K562 (cell line): ENCODE measurements at places on chromosomes 7 and 10. TPM values are rescaled to one million over a fixed set of nuclear protein-coding genes. Genes with fewer than 3 reads are reported as not detected.

- H3K27me3 ChIP-seq: no peaks in the 10 kb centered on the region
- no peak overlapping the region for H3K27ac ChIP-seq
- H3K4me1 ChIP-seq: peaks cover 9% of the 10 kb centered on the region; the same call in 1 of the 2 replicates
- H3K36me3 ChIP-seq: no peaks in the 10 kb centered on the region
- no peak overlapping the region for H3K4me3 ChIP-seq
Measured at GRCh38 chr10:101609481-101609880, 21.4 kb downstream of the DPCD start.

DNA sequence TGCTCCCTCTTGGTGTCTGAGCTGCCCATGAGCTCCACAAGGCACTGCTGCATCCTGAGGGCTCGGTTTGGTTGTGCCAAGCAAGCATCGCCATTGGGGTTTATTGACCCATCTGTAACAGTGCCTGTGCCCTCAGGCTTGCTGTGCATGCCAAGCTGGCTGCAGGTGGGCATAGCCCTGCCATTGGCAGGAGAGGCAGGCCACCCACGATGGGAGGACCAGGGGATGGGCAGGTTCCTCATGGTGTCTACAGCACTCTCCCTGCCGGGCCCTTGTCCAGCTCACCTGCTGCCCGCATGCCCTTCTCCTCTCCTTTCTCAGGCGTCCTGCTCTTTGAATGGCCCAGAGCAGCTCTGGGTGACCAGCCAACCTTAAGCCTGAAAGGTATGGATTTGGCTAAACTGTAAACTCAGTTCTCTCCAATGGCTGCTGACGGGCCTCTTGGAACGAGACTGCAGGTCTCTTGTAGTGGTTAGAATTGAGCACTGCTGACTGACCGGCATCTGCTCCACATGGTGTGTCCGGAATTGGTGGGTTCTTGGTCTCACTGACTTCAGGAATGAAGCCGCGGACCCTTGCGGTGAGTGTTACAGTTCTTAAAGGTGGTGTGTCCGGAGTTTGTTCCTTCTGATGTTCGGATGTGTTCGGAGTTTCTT, 17.6 kb downstream of the AKR1E2 start:
- peaks cover 33% of the 10 kb centered on the region; the same call in 2 of the 3 replicates for H3K36me3 ChIP-seq
- peaks cover 13% of the 10 kb centered on the region for H3K4me1 ChIP-seq
- no peaks in the 10 kb centered on the region for H3K27me3 ChIP-seq
- H3K4me3 ChIP-seq: no peak overlapping the region
- DNase-seq: no peak

GRCh38 chr10:21926949-21927348, 76.6 kb downstream of the DNAJC1 start:
- H3K4me3 ChIP-seq: no peak overlapping the region
- H3K4me1 ChIP-seq: peaks cover 20% of the 10 kb centered on the region
- no peak for DNase-seq
- H3K36me3 ChIP-seq: no peaks in the 10 kb centered on the region
- no peaks in the 10 kb centered on the region for H3K27me3 ChIP-seq

- DNase-seq: no peak
- H3K4me1 ChIP-seq: no peaks in the 10 kb centered on the region; the same call in 2 of the 3 replicates
- no peak overlapping the region for H3K27ac ChIP-seq
- no peaks in the 10 kb centered on the region for H3K36me3 ChIP-seq
- no peak overlapping the region for H3K4me3 ChIP-seq
Measured at GRCh38 chr10:67864607-67865371, 19.7 kb upstream of the SIRT1 start.

DNA sequence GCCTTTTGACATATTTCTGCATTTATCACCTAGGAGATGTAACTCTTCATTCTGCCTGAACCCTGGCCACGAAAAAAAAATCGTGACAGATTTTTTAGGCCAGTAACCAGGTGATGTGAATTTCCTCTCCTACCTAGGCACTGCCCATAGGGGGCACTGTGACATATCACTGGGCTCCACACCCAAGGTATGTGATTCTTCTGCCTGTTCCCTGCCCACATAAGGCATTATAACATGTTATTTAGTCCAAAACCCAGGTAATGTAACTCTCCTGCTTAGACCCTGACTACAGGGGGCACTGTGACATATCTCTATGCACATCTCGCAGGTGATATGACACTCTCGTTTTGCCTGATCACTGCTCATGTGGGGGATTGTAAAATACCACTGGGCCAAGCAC, 29.5 kb upstream of the ZNF107 start:
- H3K27ac ChIP-seq: no peak overlapping the region
- no peak for DNase-seq
- no peaks in the 10 kb centered on the region for H3K4me1 ChIP-seq
- H3K4me3 ChIP-seq: no peak overlapping the region
- H3K36me3 ChIP-seq: no peaks in the 10 kb centered on the region

- no peak for DNase-seq
- H3K27ac ChIP-seq: no peak overlapping the region
- H3K27me3 ChIP-seq: no peaks in the 10 kb centered on the region
- no peak overlapping the region for H3K4me3 ChIP-seq
- no peaks in the 10 kb centered on the region for H3K36me3 ChIP-seq
- no peaks in the 10 kb centered on the region for H3K4me1 ChIP-seq
Measured at GRCh38 chr10:118590334-118590733, 5.1 kb downstream of the PRLHR start.

DNA sequence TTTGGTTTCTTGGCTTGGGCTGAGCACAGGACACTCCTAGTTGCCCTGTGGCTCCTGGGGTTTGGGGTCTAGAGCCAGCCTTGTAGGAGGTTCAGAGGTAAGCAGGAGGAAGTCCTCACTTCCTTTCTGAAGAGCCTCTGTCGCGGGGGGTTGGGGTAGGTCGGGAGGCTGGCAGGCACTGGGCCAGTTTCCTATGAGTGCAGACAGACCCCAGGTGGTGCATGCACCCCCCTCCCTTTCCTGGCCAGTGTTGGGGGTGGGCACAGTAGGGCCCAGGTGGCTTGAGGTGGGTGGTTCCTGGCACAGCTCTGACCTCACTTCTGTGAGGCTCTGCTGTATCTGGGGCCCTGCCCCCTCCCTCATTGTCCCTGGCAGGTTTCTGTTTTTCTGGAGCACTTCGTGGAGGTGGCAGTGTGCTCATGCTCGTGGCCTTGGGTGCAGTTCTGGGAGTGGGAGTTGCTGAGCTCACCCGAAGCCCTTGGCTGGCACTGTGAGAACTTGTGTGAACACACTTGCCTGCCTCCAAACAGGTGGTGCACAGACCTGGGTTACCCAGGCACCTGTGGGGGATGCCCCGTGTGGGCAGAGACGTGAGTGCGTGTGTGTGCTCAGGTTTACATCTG, 1.8 kb downstream of the PALD1 start:
- no peak overlapping the region for H3K27ac ChIP-seq
- H3K36me3 ChIP-seq: no peaks in the 10 kb centered on the region
- DNase-seq: no peak
- H3K4me3 ChIP-seq: no peak overlapping the region
- peaks cover 62% of the 10 kb centered on the region for H3K27me3 ChIP-seq

DNA sequence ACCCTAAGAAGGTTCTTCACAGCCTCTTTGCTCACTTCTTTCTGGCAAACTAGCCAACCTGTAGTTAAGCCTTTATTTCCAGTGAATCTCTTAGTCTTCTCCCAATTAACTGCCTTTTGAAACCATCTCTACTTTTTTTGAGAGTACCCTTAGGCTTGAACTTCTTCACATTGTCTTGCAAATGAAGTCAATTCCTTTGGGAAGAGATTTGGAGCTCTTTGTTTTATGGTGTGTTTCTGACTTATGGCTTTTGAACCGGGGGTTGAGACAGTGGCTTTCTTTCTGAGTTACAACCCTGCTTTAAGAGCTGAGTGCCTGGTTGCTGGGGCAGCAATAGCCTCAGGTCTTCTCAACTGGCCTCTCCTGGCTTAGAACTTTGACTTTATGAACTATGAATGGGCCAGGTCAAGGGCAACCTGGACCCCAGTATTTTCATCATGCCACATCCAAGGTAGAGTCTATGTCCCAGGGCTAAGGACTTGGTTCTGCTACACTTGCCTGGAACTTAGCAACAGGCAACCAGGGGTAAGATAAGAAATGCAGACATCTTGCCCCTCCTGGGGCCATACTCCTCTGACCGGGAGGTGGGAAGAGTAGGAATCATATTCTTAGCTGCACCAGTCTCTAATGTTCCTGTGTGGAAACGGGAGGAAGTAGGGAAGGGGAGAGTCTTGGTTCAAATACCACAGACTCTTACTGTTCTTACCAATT, 53.0 kb downstream of the SP4 start:
- DNase-seq: no peak
- H3K36me3 ChIP-seq: no peaks in the 10 kb centered on the region
- H3K27me3 ChIP-seq: no peaks in the 10 kb centered on the region

DNA sequence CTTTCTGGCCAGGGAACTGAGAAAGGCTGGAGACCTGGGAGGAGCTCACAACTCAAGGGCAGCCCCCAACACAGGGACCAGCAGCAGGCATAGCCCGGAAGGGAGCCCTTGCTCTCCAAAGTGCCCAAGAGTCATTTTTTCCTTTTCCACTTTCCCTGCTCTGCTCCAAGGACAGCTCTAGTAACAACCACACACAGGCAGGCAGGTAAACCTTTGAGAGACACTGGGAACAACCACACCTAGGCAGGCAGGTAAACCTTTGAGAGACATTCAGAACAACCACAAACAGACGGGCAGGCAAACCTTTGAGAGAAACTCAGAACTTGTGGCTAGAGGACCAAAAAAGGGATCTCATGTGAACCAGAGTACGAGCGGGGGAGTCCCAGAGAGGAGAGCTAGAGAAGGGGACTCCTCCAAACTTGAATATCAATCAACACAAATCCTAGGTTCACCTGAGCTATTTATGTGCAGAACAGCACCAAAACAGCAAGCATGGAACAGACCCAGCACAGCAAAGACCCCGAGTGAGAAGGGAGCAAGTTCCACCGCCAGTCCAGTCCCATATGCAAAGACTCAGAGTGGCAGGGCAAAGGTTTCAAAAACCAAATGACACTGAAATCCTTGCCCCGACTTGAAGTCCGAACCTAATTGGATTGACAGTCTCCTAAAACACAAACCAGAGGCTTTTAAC, 33.6 kb upstream of the GUSB start:
- no peaks in the 10 kb centered on the region; the same call in 1 of the 2 replicates for H3K4me1 ChIP-seq
- H3K4me3 ChIP-seq: no peak overlapping the region
- no peak for DNase-seq
- H3K27me3 ChIP-seq: peaks cover 11% of the 10 kb centered on the region; the same call in 1 of the 3 replicates

DNA sequence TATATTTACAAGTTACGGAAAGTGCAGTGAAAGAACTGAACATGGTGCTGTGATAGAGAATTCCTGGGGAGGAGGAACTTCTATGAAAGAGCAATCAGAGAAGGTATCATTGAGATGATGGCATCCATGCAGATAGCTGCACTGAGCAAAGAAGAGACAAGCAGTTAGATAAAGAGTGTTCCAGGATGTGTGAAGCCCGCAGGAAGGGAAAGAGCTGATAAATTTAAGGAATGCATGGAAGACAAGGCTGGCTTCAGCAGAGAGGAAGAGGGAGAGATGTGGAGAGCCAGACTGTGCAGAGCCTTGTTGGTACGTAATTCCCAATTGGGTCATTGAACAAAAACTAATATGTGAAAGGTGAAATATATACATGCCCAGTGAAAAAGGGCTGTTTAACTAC, 538.9 kb downstream of the INHBA start:
- no peaks in the 10 kb centered on the region for H3K36me3 ChIP-seq
- H3K4me3 ChIP-seq: no peak overlapping the region
- no peak for DNase-seq
- no peak overlapping the region for H3K27ac ChIP-seq

DNA sequence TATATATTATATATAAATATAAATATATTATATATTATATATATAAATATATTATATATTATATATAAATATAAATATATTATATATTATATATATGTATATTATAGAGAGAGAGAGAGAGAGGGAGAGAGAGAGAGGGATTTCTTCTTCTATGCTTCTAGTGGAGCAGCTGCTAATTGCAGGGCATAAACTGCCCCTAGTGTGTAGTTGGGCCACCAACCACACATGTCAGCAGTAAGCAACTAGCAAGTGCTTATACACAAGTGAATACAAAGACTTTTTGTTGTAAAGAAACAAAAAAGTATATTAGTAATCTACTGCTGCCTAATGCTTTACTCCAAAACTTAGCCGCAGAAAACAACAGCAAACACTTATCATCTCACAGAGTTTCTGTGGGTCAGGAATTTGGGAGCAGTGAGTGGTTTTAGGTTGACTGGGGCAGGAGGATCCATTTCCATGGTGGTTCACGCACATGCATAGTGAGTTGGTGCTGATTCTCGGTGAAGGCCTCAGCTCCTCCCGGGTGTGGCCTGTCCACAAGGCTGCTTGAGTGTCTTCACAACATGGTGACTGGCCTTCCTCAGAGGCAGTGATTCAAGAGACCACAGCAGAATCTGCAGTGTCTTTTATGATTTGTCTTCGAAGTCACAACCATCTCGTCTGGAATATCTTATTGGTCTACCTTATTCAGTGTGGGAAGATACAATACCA, 25.5 kb upstream of the BAG3 start:
- no peaks in the 10 kb centered on the region for H3K27me3 ChIP-seq
- no peak overlapping the region for H3K4me3 ChIP-seq
- H3K27ac ChIP-seq: no peak overlapping the region

DNA sequence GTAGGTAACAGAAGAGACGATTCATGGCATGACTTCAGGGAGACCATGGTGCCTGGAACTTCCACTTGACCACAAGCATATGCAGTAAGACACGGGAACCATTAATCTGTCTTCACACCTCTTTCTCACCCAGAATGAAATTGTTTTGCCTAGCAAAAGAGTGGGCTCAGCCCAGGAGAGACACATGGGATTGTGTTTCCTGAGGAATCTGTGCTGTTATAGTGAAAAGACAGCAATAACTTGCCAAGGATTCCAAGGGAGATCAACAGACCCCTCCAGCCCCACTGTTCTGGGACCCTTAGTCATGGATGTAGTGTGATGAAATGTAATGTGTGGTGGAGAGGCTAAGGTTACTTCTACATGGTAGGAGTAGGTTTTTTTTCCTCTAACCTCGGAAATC, 192.5 kb upstream of the NPVF start:
- H3K4me1 ChIP-seq: no peaks in the 10 kb centered on the region
- no peaks in the 10 kb centered on the region for H3K36me3 ChIP-seq
- peaks cover 4% of the 10 kb centered on the region; the same call in 1 of the 2 replicates for H3K27me3 ChIP-seq
- no peak for DNase-seq

The SRRM3 gene
- total RNA-seq: 0.47 and 0.91 TPM in 2 replicates

The GRID1 gene
- total RNA-seq: 7.1 and 7.2 TPM in 2 replicates

The TMEM130 gene
- total RNA-seq: 0.07 TPM in 1 of 2 replicates, not detected in the other

The AGMO gene
- total RNA-seq: 0.36 and 0.60 TPM in 2 replicates

The LRRN3 gene
- 0.20 and 0.35 TPM in 2 replicates for total RNA-seq

The FAM180A gene
- not detected in 2 replicates for total RNA-seq

The SPDYE9 gene
- not detected in 2 replicates for total RNA-seq
